ENCODE measurements at places on chromosomes 2 and 18.

DNA sequence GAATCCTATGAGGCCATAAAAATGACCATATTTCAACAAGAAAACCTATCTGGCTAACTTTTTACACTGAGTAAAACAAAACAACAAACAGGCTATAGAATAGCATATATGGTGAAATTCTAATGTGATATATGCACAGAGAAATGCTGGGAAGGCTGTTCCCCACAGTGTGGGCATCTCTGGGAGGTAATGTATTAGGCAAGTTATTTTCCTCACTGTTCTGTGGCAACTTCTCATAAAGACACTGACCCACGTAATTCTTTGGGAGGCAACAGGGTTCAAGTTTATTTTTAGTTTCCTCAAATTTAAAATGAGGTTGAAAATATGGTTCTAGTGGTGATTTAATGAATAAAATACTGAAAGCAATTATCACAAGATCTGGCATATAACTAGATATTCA, 46.7 kb downstream of the RNU4ATAC start:
- no peak for DNase-seq

DNA sequence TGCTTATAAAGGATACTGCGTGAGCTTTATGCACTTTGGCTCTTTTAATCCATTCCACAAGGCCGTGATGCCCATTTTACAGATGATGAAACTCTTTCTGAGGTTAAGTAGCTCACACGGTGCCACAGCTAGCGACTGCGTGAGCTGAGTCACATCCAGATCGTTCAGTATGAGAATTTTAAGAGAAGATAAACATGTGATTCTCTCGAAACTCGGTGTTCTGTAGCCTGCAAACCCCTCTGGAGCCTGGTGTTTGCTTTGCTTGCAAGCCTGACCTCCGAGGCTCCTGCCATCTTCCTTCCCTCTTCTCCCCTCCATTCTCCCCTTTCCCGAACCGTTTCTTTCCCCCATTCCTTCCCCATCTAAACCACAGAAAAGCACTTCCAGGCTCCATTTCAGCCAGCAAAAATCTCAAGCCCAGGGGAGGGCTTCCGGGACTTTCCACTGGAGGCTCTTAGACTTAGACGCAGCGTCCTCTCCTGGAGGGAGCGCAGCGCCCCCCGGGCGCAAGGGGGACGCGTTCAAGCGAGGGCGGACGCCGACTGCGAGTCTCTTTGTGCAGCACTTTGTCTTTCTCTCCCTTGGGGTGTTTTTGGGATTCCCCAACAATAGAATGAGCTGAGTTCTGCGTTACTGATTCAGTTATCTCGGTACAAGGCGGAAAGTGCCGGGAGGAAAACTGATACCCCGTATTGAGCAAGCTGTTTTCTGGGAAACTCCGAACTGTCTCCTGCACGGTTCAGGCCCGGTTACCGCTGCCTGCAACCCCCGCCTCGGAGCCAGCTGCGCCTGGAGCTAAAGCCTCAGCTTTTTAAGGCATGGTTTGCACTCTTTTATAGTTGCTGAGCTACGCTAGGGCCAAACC, 38.0 kb downstream of the CYP1B1 start:
- no peak for DNase-seq

DNA sequence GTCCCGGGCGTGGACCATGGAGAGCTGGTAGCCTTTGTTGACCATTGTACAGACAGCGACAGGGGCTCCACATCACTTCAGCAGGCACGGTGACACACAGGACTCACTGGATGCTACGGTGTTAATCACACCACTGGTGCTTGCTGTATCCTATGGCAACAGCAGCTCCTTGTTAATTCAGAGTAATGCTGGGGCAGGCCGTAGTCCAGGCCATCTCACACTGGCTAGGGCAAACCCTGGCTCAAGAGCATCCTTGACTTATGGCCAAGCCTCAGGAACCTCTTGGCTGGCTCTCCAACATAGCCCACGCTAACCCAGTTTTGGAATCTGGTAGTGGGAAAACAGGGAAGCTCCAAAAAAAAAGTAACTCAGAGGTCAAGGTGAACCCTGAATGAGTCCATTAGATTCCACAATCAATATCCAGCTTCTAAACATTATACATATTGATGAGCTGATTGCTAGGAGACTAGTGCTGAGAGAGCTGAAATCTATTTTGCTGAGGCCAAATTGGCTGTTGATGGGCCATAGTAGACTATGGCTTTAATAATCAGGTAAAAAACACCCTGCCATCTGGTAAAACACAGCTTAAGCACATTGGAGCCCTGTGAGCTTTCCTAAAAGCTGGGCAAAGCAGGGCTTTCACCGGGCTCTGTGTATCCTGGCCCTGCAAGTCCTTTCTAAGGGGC, 253.6 kb downstream of the PRKCE start:
- DNase-seq = peak; percentile 10

GRCh38 chr18:50428531-50429206, 53.8 kb downstream of the SKA1 start:
- DNase-seq = no peak

GRCh38 chr2:118667964-118668363, 179.5 kb downstream of the EN1 start:
- DNase-seq = no peak

DNA sequence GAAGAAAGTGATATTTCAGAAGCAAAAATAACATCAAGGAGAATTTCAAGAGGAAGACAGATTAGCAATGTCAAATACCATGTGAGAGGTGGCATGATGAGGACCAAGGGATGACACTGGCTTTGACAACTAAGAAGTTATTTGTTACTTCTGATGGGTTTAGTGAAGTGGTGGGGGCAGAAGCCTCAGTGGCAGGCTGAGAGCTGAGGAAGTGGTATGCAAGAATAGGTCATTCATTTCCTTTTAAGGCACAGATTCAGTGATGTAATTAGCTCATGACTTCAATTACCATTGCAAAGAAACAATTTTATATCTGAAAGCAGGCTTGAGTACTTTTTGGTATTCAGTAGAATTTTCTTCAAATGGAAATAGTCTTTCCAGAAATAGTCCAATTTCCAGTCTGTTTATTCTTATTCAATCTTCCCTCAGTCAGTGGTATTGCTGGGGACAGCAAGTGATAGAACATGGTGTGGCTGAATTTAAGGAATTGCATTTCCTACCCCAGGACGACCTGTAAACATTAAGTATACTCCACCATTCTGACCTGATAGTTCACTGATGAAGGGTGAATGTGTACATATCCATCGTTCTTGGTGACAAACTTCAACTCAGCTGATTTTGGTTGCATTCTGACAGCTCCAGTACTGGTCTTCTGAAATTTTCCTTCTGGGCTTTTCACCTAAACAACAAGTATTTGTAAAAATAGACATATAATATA, 28.2 kb downstream of the GEMIN6 start:
- DNase-seq = no peak

DNA sequence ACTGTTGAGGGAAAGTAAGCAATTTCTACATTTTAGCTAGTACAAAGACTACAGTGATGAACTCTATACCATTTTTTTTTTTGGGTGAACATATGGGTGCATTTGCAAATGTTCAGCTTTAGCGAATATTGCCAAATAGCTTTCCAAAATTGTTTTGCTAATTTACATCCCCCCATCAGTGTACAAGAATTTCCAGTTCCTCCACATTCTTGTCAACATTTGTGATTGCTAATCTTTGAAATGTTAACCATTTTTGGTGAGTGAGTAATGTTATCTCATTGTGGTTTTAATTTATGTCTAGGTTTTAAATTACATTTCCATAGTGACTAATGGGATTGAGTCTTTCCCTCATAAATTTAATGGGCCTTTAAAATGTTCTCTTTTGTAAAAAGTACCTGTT, 16.4 kb upstream of the CNRIP1 start:
- no peak for DNase-seq

GRCh38 chr18:9196568-9196967, 60.0 kb downstream of the ANKRD12 start:
- DNase-seq = no peak

DNA sequence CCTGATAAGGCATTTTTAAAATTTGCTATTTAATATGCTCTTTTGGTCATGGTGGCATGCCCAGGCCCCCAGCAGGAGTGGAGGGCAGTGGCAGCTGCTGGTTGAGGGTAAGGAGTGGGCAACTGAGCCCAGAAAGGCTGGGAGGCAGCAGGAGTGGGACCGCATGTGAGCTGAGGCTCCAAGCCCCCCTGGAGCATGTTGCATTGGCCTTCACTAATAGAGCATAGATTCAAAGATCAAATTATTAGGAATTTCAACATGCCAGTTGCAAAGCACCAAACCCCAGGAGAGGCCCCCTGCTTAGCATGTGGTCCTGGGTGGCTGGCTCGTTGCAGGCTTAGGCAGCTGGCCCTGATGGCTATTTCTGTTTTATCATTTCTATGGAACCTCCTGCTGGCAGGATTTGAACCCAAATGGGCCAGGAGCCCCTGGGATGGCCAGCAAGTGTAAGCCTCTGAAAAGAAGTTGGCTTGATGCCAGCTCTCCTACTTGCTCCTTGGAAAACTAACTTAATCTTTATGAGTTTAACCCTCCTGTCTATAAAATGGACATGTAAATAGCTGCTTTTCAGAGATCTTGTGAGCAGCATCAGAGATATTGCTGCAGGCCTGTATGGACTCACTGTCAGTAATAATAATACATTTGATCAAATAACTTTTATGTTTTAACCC, 42.1 kb upstream of the TMEM131 start:
- DNase-seq = no peak

DNA sequence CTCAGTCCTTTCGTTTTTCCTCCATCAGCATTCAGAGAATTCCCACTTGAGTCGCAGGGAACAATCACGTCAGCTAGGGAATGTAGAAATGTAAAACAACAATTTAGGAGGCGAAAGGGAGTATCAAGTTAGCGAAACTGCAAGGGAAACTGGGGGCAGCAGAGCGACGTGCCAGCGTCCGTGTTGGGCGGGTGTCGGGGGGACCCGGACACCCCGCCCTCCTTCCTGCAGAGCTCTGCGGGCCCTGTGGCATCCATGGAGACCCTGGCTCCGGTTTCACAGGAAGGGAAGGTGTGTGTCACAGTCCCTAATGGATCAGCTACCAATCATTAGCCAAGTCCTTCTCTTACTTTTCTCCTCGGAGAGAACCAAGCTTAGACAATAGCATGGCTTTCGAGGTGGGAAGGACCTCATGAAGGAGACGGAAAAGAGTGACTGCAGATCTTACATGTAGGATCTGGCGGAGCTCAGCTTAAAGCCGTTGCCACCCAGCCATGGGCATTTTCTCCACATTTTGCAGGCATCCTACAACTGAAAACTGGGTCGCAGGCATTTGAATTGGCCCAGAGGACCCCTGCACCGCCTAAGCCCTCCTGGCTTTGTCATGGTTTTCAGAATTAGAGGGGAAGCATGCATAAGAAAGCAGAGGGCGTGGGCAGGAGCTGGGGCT, 33.7 kb downstream of the SOX11 start:
- no peak for DNase-seq
